ENCODE measurements at places on chromosomes 5 and 9. TPM values are rescaled to one million over a fixed set of nuclear protein-coding genes. Genes with fewer than 3 reads are reported as not detected.

GRCh38 chr9:112819635-112820496 lies 69.3 kb downstream of the SNX30 start:
- H3K27me3 ChIP-seq = no peaks in the 10 kb centered on the region
- peaks cover 11% of the 10 kb centered on the region for H3K36me3 ChIP-seq
- H3K4me1 ChIP-seq = peaks cover 46% of the 10 kb centered on the region
- peak overlapping the region; percentile 33 for H3K27ac ChIP-seq
- H3K4me3 ChIP-seq = no peak overlapping the region

DNA sequence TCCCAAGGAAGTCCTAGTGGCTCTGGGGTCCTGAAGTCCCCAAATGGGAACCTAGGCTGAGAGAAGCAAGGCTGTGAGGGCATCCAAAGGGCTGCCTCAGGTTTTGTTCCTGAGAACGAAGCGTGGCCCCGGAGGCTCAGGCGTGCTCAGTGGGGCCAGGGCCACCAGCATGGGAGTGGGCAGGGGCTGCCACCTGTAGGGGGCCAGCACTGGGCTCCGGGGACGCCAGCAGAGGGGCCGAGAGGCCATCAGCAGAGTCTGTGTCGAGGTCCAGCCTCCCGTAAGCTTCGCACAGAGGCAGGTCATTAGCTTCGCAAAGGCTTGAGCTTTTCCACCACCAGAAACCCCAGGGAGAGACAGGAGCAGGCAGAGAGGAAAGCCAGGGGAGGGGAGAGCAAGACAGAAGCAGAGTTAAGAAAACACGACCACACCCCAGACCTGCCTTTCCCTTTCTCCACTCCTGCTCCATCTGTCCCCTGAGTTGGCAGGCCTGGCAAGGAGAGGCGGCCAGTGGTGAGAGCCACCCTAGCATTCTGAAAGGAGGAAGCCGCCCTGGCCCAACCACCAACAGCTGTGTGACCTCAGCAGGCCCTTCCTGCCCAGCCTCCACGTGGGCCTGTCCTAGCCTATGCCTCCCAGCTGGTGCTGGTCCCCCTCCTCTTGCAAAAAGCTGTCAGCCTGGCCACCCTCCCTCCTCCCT lies 5.5 kb upstream of the SURF6 start:
- no peak overlapping the region for H3K27ac ChIP-seq
- H3K27me3 ChIP-seq = no peaks in the 10 kb centered on the region
- H3K4me3 ChIP-seq = no peak overlapping the region
- H3K4me1 ChIP-seq = peaks cover 5% of the 10 kb centered on the region
- no peak for DNase-seq

DNA sequence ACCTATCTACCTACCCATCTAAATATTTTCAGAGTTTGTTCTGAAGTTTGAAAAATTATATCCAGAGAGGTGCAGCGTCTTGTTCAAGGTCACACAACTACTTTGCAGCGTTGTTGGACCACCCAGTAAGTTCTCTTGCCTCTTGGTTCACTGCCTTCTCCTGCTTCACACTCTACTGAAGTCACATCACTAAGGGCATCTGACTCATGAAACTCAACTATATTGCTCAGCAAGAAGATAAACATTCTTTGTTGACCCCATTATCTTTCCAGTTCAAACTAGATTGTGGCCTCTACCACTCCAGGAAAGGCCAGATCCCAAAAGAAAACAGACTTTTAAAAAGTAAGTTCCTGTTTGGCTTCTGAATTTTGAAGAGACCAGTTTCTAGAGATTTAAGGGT lies 326.9 kb downstream of the SLIT3 start:
- H3K4me3 ChIP-seq = no peak overlapping the region
- H3K36me3 ChIP-seq = no peaks in the 10 kb centered on the region
- H3K4me1 ChIP-seq = no peaks in the 10 kb centered on the region
- no peaks in the 10 kb centered on the region for H3K27me3 ChIP-seq

GRCh38 chr5:177591690-177592009 lies 353 bp upstream of the TMED9 start:
- peaks cover 18% of the 10 kb centered on the region for H3K4me1 ChIP-seq
- no peak for DNase-seq
- peak overlapping the region; percentile 80 for H3K4me3 ChIP-seq
- no peaks in the 10 kb centered on the region for H3K27me3 ChIP-seq

DNA sequence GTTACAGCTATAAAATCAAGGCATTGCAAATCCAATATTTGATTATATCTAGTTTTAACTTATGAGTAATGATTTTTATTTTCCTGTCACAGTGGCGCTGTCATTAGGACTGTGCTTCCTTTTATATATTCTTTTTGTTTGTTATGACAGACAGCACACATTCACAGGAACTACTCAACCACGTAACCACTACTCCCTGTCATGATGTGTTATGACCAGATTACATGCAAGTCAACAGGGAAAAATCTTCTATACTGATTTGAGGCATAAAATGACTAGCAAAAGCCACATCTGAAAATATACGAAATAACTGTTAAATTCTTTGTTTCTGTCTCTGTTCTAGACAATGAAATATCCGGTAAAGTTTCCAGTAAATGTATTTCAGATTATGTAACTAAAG lies 25.4 kb downstream of the SREK1 start:
- no peak overlapping the region for H3K4me3 ChIP-seq
- H3K27me3 ChIP-seq = no peaks in the 10 kb centered on the region
- peak overlapping the region; percentile 20 for H3K27ac ChIP-seq
- peaks cover 39% of the 10 kb centered on the region for H3K4me1 ChIP-seq
- H3K36me3 ChIP-seq = peaks cover 52% of the 10 kb centered on the region
- no peak for DNase-seq

CCDC152 gene
- total RNA-seq = 20.8 TPM

- DNase-seq = no peak
- H3K36me3 ChIP-seq = no peaks in the 10 kb centered on the region
Observed at GRCh38 chr5:142783601-142784341, 13.6 kb downstream of the ARHGAP26 start.

ENTPD8 gene
- total RNA-seq = not detected

FBXO38 gene
- total RNA-seq = 130 TPM

ORM2 gene
- total RNA-seq = not detected
